Type B pancreatic cell (in vitro differentiated cells): ENCODE measurements at places on chromosomes 16 and 17. TPM values are rescaled to one million over a fixed set of nuclear protein-coding genes. Genes with fewer than 3 reads are reported as not detected.

GRCh38 chr17:61323909-61324868, 75.5 kb upstream of the TBX2 start:
- peak overlapping the region; percentile 51 for H3K4me3 ChIP-seq
- DNase-seq, result no peak
- H3K36me3 ChIP-seq, result no peaks in the 10 kb centered on the region
- peak overlapping the region; percentile 68 for H3K27ac ChIP-seq
- peaks cover 30% of the 10 kb centered on the region for H3K27me3 ChIP-seq
- H3K4me1 ChIP-seq, result peaks cover 44% of the 10 kb centered on the region

GRCh38 chr17:647324-648197, 67.1 kb downstream of the VPS53 start:
- no peak overlapping the region for H3K27ac ChIP-seq
- H3K27me3 ChIP-seq, result no peaks in the 10 kb centered on the region
- peaks cover 39% of the 10 kb centered on the region for H3K36me3 ChIP-seq

GRCh38 chr16:61877436-61877835, 158.8 kb downstream of the CDH8 start:
- H3K27me3 ChIP-seq, result no peaks in the 10 kb centered on the region
- no peak overlapping the region for H3K27ac ChIP-seq
- H3K36me3 ChIP-seq, result no peaks in the 10 kb centered on the region
- DNase-seq, result no peak

- H3K27me3 ChIP-seq, result peaks cover 78% of the 10 kb centered on the region
- peak; percentile 71 for DNase-seq
- peak overlapping the region; percentile 96 for H3K4me3 ChIP-seq
- peak overlapping the region; percentile 46 for H3K27ac ChIP-seq
These were observed 604 bp downstream of the HS3ST3B1 start for GRCh38 chr17:14301279-14302090.

DNA sequence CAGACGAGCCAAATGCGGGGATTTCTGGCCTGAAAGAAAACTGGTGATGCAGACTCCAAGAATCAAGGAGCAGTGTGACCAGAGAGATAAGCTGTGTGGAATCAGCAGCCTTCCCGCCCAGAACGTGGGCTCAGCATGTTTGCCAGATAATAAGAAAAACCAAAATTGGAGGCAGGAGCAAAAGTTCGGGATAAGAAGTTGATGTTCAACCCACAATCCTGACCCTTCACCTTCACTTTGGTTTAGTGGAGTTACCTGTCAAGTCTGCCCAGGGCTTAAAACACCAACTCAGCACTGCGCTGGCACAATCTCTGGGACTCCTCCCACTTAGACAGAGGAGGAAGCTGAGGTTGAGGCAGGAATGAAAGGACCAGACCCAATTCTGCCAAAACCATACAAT, 3.1 kb downstream of the SLC43A2 start:
- H3K27me3 ChIP-seq, result peaks cover 31% of the 10 kb centered on the region
- no peak for DNase-seq
- H3K4me1 ChIP-seq, result peaks cover 18% of the 10 kb centered on the region
- H3K36me3 ChIP-seq, result no peaks in the 10 kb centered on the region

DNA sequence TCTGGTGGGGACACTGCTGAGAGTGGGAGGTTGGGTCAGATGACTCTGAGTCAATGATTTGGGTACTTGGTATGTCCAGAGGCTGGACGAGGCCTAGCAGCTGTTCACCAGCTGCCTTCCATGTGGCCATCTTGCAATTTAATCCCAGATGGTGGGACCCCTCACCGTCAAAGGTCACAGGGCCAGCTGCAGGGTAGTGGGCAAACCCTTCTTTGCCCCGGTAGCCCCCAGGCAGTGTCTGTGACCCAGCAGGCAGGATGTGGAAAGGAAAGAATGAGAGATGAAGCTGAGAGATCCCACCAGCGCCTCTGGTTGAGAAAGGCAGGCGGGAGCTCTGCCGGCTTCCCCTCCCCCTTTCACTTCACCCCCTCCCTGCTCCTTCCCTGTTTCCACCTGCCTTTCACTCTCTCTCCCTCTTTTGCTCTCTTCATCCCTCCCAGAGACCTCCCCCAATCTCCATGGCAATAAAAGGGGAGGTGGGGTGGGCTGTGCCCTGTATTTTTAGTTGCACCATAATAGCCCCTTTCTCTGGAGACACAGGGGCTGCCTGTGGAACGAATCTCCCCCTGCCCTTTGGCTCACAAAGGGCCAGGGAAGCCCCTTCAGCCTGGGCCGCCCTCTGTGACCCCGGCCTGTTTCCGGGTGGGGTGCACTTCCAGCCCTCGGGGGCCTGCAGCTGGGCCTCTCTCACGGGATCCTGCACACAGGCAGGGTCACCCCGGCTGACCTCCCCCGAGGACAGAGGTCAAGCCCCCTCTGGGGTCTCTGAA, 20.2 kb downstream of the CDK5RAP3 start:
- H3K27ac ChIP-seq, result no peak overlapping the region
- H3K36me3 ChIP-seq, result peaks cover 5% of the 10 kb centered on the region
- H3K4me3 ChIP-seq, result peak overlapping the region; percentile 25
- DNase-seq, result no peak
- H3K27me3 ChIP-seq, result peaks cover 25% of the 10 kb centered on the region

DNA sequence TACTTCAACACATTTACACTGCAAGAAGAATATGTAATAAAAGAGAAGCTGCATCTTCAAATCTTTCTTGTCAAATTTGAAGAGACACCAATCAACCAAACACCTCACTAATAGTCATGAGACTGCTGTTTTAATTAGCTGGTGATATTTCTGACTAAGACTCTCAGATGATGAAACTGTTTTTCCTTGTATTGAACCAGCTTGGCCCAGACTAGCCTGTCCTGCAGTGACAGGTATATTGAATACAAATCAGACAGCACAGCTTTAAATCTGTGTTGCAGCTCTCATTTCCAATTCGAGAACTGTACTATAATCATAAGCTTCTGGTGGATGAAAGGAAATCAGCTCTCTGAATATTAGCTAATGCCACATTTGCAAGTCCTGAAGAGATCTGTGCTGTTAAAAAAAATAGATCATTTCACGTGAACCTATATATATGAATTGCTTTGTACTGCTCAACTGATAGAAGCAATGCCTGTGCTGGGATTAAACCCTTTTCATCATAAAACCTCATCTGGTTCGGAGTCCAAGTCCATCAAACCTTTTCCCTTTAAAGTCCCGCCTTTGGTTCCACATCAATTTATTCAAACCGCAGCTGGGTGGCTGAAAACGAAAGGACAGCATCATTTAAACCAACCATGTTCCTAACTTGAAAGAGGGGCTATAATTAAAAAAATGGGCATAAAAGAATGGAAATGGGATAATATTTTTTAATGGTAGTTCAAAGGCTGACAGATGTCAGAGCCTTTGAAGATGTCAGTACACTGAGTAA, 306.2 kb downstream of the CEP112 start:
- peaks cover 16% of the 10 kb centered on the region for H3K4me1 ChIP-seq
- no peaks in the 10 kb centered on the region for H3K36me3 ChIP-seq
- H3K27me3 ChIP-seq, result no peaks in the 10 kb centered on the region
- H3K4me3 ChIP-seq, result no peak overlapping the region

GRCh38 chr17:27989046-27989445, 53.4 kb upstream of the NLK start:
- H3K36me3 ChIP-seq, result no peaks in the 10 kb centered on the region
- H3K27ac ChIP-seq, result no peak overlapping the region
- H3K4me3 ChIP-seq, result no peak overlapping the region
- DNase-seq, result no peak

- H3K4me1 ChIP-seq, result no peaks in the 10 kb centered on the region
- H3K27ac ChIP-seq, result no peak overlapping the region
- no peak for DNase-seq
- H3K4me3 ChIP-seq, result no peak overlapping the region
- no peaks in the 10 kb centered on the region for H3K36me3 ChIP-seq
These were observed 240.5 kb upstream of the KCNJ16 start for GRCh38 chr17:69834494-69834893.

The FOXO3B gene
- total RNA-seq, result 5.6 and 15.1 TPM in 2 replicates

The MT1B gene
- total RNA-seq, result not detected in 2 replicates

The NOD2 gene
- total RNA-seq, result 0.12 and 0.31 TPM in 2 replicates
